ENCODE measurements at places on chromosomes 2 and 18.

GRCh38 chr2:10028407-10028987 lies 14.9 kb upstream of the KLF11 start:
- no peak for DNase-seq

DNA sequence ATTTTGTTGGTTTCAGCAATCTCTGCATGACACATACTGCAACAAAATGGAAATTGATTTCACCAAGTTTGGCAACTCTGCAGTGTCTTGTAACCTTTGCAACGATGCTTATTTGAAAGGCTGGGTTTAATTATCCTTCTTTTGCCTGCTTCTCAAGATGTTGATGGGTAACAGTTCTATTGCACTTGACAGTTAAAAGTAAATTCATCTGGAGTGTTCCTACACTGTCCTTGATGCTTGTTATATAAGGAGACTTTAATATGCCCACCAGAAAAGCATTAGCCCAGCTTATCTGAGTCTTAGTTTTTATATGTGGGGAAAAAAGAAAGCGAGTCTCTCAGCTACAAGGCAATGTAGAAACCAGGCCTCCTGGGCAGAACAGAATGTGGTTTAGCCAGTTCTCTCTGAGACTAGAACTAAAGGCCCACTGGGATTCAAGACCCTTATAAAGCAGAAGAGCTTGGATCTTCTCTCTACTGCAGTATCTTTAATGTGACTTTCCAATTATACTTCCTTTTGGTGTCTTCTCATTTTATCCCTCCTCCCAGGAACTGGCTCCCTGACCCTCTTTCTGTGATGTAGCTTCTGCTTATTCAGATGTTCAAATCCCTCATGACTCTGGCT lies 106.8 kb upstream of the LYPD6 start:
- no peak for DNase-seq

DNA sequence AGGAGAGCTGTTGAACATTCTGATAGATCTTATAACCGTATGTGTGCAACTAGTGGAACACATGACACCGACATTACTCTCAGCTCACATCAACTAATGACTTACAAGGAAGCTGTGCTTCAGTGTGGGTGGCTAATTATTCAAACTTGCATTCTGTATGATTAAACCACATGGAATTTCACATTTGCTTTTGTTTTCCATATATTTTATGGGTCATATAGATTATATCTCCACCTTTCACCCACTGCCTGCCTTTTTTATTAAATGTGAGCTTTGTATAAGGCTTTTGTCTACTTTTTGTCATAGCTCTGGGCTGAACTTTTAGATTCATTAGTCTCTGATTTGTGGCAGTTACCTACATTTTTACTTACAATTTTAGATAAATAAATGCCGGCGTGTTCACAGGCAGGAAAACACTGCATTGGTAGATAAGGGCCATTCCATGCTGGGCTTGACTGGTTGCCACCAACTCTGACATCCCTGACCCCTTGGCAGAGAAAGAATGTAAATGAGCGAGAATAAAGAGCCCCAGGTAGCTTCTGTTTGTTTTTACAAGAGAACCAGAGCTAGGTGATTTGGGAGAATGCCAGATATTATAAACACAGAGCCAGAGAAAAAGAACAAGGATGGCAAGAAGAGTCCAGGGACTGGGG lies 35.7 kb downstream of the LYPD6 start:
- DNase-seq: no peak

- no peak for DNase-seq
Observed at GRCh38 chr2:100272841-100273329, 49.4 kb downstream of the LONRF2 start.

DNA sequence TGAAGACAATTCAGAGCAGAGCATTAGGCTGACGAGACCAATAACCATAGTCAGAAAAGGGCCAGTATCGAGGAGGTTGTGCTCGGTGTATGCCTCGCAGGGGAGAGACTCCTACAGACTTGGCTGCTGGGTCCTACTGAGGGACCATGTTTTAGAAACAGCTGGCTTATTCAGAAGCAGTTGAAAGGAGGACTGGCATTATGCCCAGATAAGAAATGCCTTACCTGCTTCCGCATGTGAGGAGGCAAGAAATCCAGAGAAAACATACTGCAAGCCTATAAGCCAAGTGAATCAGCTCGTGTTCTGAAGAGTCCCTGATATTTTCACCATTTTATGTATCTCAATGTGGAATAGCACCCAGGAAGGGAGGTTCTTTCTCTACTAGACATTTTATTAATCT lies 434.7 kb downstream of the GRB14 start:
- DNase-seq: no peak

GRCh38 chr2:11559786-11560155 lies 25.9 kb downstream of the GREB1 start:
- DNase-seq: no peak

DNA sequence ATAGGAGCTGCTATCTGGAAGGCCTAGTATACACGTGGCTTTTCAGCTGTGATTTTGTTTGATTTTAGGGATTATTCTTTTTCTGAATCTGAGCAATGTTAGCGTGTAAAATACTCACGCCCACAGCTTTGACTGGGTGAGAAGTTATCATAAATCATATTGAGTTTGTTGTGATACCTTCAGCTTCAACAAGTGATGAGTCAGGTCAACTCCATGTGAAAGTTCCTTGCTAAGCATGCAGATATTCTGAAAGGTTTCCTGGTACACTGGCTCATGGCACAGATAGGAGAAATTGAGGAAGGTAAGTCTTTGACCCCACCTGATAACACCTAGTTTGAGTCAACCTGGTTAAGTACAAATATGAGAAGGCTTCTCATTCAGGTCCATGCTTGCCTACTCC lies at the start of gene GKN1:
TSS of gene GKN1 (plus strand) at position 386 of the 400 bp plus-strand sequence. CDS start 42 bp downstream, outside the sequence.
- no peak for DNase-seq

GRCh38 chr2:219552382-219553167 lies 8.7 kb downstream of the TMEM198 start:
- DNase-seq: no peak

- DNase-seq: no peak
Observed at GRCh38 chr18:63981719-63982118, 11.8 kb downstream of the SERPINB8 start.

DNA sequence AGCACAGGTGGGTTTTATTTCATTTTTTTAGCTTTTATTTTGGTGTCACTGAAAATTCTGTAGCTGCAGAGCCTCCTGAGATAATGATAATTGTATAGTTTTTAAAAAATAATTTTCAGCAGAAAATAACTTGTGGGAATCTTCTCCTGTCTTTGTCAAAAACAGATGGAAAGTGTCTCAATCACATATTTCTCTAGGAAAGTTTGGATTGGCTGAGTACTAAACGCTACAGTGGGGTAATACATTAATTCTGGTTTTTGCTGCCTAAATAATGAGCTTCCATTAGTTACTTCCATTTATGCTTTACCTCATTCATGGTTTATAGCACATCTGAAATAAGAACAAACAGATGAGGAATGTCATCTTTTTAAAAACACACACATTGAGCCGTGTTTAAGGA lies 2.2 kb downstream of the TWIST2 start:
- no peak for DNase-seq

GRCh38 chr2:14941151-14941631 lies 308.7 kb downstream of the LRATD1 start:
- DNase-seq: no peak

- no peak for DNase-seq
Observed at GRCh38 chr2:81077396-81077795, 772.8 kb upstream of the LRRTM1 start.

- no peak for DNase-seq
Observed at GRCh38 chr2:168910330-168910729, 9.2 kb downstream of the G6PC2 start.

DNA sequence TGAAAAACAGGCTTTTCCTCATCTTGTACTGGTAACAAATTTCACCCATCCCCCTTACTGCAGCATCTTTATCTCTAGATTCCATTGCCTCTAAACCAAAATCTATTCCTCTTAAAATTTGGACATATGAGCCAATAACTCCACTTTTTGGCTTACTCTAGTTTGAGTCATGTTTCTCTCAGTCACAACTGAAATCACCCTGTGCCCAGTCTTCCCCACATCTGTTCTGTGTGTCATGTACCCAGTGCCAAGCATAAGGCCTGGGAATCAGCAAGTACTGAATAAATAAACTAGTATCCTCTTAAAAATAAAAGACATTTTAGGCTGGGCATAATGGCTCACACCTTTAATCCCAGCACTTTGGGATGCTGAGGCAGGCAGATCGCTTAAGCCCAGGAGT lies 20.8 kb upstream of the CHN1 start:
- peak; percentile 11 for DNase-seq

GRCh38 chr2:117981810-117982209 lies 32.1 kb downstream of the CCDC93 start:
- no peak for DNase-seq

DNA sequence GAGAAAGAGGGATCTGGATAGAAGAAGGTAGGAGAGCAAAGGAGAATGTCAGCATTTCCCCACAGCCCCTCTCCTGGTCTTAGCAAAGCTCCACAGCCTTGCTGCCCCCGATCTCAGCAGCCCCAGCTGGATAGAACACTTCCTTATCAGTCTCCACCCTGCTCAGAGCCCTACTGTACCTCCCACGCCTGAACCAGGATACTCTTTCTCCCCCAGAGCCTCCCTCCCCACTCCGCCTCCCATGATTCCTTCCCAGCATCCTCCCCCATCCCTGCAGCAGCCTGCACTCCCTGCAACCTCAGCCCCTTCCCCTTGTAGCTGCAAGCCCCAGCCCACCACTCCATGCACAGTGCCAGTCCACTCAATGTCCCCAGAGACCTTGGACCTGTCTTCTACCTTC lies 25.8 kb downstream of the PLB1 start:
- DNase-seq: no peak

GRCh38 chr2:2837746-2838547 lies 506.9 kb upstream of the MYT1L start:
- DNase-seq: no peak

DNA sequence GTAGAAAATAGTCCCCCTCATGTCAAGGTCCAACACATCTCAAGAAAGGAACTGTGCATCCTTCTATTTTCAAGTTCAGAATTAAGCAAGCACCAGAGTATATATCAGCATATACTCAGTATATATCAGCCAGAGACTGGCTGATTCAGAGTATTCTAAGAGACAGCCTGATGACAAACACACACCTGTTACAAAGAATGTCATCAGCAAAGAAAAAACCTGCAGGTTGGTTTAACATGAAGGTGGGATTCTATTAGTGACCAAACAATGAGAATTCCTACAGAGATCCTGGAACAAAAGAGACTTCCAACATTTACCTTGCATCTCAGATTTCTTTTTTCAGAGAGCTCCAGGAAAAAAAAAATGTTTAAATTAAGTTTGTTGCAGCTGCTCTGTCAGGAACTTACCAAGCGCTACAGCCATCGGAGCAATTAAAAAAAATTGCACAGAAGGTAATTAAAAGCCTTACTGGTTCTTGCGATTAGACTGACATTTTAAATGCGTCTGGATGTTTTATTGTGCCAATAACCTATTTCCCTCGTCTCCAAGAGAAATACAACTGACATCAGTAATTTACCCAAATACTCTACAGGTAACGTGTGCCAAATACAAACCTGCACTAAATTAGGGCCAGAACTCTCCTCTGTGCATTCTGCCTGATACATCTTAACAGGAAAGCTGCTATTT lies 218.1 kb downstream of the HNMT start:
- DNase-seq: no peak

DNA sequence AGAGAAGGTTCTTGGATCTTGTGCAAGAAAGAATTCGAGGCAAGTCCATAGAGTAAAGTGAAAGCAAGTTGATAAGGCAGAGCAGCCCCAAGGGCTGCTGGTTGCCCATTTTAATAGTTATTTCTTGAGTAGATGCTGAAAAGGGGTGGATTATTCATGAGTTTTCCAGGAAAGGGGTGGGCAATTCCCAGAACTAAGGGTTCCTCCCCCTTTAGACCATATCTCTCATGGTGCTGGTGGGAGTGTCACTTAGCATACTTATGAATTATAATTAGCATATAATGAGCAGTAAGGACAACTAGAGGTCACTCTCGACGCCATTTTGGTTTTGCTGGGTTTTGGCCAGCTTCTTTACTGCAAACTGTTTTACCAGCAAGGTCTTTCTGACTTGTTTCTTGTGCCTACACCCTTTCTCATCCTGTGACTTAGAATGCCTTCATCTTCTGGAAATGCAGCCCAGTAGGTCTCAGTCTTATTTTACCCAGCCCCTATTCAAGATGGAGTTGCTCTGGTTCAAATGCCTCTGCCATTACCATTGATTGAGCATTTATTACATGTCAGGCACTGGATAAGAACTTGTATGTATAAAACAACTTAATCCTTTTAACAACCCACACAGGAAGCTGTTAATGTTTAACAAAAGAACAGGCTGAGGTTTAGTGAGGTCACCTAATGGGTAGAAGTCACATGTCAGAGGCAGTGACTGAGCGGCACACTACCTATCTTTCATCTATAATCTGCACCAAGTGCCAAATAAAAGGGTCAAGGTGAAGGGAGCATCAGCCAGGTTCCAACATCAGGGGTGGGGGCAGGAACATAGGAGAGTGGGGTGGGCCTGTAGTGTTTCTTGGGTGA lies 250.9 kb downstream of the ICOS start:
- no peak for DNase-seq

GRCh38 chr18:68705119-68705518 lies 9.8 kb downstream of the TMX3 start:
- no peak for DNase-seq

DNA sequence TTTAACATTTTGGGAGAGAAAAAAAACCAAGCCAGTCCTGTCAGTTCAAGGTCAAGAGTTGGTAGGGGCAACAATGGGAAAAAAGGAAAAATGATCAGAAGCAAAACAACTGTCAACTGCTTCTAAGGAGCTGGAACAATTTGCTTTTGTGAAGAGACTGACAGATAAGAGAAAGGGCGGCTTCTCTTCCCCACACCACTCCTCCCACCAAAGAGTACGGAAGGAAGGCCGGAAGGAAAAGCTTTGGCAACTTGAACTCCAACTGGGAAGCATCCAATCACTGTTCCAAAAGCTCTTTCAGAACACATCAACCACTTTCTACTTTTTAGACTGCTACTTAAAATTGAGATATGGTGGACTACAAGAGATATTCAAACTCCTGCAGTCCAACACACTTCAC lies 57.8 kb upstream of the NFU1 start:
- no peak for DNase-seq

GRCh38 chr18:59478591-59478990 lies 119.5 kb upstream of the LMAN1 start:
- DNase-seq: peak; percentile 48

GRCh38 chr2:224778474-224778877 lies 62.3 kb upstream of the CCDC195 start:
- peak; percentile 18 for DNase-seq

DNA sequence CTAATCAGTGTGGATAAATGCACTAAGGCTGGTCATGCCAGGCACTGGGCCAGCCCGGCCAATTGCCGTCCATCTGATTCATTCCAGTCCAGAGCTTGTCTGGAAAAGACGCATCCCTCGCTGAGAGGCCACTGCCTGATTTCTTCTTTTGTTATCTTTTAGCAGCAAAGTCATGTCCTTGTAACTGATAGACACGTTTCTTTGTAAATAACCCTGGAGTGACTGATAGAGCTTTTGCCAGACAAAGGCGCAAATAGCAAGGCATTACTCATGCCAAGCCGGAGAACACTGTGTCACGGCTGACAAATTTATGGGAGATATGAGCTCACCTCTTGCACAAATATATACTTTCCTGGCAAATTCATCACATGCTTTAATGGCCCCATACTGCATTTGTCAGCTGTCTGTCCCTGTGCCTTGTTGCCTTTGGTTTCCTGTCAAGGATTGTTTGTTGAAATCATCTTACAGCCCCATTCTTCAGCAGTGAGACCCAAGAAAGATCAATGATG lies 164.4 kb downstream of the ETAA1 start:
- peak; percentile 52 for DNase-seq

- DNase-seq: no peak
Observed at GRCh38 chr2:39432701-39433100, 4.4 kb downstream of the MAP4K3 start.

GRCh38 chr2:127637725-127638252 lies 8.2 kb upstream of the GPR17 start:
- DNase-seq: no peak

Data from AG09309 (cell line).